EH (cell line): ENCODE measurements at places on chromosomes 2 and 18.
A peak's percentile ranks its signal among the peaks of the same experiment; 100 is the strongest.

DNA sequence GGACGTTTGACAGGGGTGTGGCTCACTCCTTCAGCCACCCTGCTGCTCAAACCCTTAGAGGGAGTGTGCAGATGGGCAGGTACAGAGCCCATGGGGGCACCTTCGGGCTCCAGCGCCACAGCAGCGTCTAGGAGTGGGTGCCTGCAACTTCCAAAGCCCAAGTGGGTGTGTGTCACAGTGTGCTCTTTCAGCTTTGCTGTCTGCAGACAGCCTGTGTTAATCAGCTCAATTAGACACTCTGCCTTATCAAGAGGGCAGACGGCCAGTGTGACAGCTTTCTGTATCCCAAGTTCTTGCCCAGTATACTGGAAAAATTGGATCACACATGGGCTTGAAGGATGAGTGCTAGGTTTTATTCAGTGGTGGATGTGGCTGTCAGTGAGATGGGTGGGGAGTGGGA lies 96.7 kb downstream of the AP1S3 start:
- no peak for DNase-seq

- peak; percentile 62 for DNase-seq
These were observed 190.4 kb upstream of the STK17B start for GRCh38 chr2:196361606-196362326.

DNA sequence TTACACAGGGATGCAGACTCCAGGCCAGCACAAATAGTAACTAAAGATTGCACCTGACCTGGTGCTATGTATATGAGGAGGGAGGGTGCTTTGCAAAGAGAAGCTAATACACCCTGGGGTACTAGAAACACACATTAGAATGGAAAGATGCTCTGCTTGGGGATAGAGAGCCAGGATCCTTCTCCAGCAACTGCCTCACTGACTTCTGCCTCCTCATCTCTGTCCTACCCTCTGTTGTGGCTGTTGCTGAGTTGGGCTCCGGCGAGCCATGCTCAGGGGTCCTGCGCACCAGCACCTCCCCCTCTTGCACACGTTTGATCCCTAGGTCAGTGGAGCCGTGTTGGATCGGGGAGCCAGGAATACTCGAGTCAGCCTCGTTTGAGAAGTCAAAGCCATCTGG lies 23.7 kb upstream of the ORC2 start:
- no peak for DNase-seq

DNA sequence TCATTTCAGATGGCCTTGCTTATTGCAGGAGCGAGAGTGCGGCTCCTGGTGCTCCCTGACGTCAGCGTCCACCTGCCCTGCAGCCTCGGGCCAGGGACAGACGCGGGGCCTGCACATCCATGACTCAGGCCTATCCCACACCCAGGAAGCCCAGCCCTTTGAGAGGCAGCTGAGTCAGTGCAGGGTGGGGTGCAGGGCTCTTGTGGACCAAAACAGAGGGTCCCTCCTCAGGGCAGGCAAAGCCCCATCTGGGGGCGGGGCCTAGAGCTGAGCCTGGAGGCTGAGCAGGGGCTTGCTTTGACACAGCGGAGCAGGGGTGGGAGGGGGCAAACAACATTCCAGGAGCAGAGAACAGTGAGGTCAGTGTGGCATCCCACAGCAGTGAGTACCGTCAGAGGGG lies 7.7 kb upstream of the ARHGEF4 start:
- DNase-seq = peak; percentile 17

GRCh38 chr2:30038419-30038818 lies 108.4 kb upstream of the YPEL5 start:
- DNase-seq = no peak

DNA sequence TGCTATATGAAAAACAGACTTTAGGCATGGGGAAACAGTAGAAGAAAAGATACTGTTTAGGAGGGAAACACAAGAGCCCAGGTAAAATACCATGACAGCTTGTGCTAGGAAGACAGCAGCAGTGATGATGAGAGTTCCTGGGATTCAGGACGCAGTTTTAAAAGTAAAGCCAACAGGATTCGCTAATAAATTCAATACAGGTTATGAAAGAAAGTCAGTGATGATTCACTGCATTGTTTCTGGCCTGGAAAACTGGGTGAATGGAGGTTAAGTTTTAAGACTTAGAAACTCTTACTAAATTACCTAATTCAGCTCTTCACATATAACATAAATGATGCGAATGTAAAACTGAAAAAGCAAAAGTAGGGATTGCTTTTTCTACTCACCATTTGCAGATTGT lies 27.9 kb upstream of the RNU4ATAC start:
- DNase-seq = peak; percentile 64

GRCh38 chr18:57122936-57123510 lies 23.9 kb upstream of the BOD1L2 start:
- no peak for DNase-seq

DNA sequence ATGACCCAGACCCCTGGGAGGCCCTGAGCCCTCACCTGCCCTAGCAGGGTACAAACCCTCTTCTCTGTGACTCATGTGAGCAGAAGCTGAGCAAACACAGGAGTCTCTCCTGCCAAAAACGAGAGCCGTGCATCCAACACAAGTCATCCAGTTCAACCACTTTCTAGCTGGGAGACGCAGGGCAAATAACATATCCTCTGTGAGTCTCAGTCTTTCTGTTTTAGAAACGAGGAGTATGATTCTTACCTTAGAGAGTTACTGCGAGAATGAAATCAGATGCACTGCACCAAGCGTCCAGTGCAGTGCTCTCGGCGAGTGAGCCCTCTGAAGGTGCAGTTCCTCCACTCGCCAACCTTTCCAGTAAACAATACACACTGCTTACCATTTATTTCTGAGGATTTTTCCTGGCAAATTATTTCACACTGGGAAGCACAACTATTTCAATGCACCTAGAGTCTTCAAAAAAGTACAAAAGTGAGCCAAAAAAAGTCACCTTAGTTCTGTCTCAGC lies 331.8 kb upstream of the MYT1L start:
- DNase-seq = no peak

DNA sequence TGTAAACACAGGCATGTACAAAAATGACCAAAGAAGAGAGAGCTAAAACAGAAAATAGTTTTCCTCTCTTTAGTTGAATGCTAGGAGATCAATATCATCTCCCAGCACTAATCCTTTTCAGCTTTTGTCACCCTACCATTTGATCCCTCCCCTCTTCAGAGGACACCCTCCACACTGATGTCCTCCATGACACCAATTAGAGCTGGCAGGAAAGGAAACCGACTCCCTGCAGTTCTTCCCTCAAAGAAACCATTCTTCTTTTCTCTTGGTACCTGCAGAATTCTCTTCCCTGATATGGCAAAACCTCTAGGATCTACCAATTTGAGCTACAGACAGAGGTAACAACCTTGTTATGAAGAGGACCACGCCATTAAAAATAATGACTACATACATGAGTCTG lies 5.3 kb downstream of the EPB41L3 start:
- DNase-seq = no peak

DNA sequence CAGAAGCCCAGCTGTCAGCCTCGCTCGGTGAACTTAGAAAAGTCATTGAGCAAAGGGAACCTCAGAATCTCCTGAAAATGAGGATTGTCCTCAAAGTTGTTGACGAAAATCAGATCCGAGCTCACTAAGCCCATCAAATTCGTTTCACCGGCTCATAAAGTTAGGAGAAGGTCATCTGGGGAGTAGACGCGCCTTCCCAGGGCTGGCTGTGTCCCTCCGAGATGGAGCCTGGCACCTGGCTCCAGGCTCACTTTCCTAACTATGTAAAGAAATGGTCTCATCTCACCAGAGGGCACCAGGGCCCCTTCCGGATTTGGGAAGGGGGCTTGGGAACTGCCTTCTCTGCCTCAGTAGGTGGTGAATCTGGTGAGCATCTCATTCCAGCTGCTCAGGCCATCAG lies 145.5 kb downstream of the PXDN start:
- DNase-seq = no peak

GRCh38 chr2:177597759-177598158 lies 205.2 kb downstream of the AGPS start:
- DNase-seq = peak; percentile 20

DNA sequence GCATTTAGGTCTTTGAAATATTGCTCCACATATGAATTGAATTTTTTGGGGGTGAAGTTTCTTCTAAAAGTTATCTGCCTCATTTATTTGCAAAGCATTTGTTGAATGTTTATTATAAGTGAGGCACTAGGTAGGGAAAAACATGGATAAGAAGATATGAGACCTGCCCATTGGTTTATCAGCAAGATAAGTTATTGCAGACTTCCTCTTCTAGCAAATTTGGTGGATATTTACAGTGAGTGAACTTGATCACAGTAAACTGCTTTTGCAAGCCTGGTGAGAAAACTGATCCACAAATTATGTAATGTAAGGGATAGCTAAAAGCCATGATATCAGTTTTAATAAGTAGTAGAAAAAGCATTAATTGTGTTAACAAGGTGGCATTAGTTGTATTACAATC lies 364.8 kb downstream of the SOCS6 start:
- DNase-seq = no peak

DNA sequence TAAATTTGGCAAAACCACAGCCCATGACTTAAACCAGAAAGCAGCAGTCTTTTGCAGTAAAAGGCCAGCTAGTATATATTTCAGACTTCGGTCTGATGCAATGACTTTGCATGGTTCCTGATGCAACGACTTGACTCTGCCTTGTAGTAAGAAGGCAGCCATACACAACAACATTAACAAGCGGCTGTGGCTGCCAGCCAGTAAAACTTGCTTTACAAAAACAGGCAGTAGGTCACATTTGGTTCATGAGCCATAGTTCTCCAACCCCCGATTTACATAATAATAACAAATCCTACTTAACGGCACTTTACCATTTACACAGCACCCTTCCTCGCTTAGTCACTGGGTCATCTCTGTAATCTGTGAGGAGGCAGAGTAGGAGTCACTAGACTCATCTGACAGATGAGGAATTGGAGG lies 410.3 kb downstream of the LRATD1 start:
- DNase-seq = peak; percentile 27

- DNase-seq = no peak
These were observed 779.8 kb downstream of the RNF144A start for GRCh38 chr2:7697052-7697451.

- no peak for DNase-seq
These were observed 41.4 kb upstream of the SMAD7 start for GRCh38 chr18:48992133-48992532.

DNA sequence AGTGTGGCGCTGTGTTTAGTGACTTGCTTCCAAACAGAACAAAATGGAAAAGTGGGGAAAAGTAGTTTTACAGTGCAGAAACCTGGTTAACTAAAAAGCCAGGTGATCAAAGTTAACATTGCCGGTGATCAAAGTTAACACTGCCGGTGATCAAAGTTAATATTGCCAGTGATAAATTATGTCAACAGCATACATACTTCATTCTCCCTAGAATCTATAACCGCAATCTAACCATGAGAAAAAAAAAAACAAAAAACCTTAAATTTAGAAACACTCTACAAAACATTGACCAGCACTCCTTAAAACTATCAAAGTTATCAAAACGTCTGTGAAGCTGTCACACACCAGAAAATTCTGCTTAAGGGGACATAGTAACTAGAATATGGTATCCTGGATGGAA lies 18.6 kb downstream of the MAP4K3 start:
- no peak for DNase-seq

GRCh38 chr2:48127612-48128191 lies 221.4 kb upstream of the FBXO11 start:
- DNase-seq = no peak

- no peak for DNase-seq
These were observed 611.4 kb upstream of the HS6ST1 start for GRCh38 chr2:128930101-128930500.

DNA sequence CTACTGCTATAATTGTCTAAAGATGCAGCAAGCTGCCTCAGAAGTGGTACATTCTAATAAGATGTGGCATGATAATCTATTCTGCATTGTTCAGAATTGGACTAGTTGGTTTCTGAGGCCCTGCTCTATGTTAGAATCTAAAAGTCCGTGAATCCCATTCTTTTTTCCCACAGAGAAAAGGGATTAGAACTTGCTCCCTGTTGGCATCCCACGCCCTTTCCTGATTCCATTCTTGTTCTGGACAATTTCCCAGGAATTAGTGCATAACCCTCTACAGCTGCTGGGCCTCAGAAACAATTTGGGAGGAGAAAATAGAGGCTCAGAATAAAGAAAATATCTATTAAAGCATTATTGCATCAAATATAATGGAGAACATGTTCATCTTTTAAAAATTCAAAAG lies 282.7 kb downstream of the NRXN1 start:
- no peak for DNase-seq

DNA sequence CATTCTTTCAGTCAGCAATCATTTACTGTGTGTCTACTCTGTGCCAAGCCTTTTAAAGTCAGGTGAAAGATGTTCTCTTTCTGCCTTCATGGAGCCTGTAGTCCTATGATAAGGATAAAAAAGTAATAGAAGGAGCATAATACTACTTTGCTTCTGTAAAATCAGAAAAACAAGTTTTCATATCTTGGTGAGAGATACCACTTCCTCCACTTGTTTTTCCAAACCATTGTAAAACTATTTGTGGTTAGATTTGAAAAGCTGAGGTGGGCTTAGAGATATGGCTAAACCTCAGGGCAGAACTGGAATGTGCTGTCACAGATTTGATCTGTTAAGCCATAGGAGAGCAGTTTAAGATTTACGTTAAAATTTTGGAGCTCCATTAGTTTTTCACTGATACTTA lies 104.7 kb upstream of the FAM117B start:
- no peak for DNase-seq

DNA sequence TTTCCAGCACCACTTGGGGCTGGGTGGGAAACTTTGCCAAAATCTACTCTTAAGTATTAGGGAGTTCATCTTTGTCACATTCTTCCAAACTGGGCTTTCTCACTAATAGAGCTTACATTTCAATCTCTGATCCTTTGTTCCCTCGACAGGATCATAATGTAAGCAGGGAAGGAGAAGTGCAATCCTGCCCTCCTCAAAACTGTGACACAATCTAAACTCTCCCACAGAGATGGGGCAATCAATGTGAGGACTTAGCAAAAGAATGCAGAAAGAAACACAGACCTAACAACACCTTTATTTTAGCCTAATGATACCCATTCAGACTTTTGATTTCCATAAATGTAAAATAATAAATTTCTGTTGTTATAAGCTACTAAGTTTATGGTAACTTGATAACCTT lies 40.8 kb downstream of the DSEL start:
- DNase-seq = peak; percentile 8

GRCh38 chr2:105388971-105389381 lies 9.9 kb downstream of the FHL2 start:
- peak; percentile 98 for DNase-seq

GRCh38 chr18:22609642-22610041 lies 191.9 kb upstream of the CTAGE1 start:
- DNase-seq = peak; percentile 30

DNA sequence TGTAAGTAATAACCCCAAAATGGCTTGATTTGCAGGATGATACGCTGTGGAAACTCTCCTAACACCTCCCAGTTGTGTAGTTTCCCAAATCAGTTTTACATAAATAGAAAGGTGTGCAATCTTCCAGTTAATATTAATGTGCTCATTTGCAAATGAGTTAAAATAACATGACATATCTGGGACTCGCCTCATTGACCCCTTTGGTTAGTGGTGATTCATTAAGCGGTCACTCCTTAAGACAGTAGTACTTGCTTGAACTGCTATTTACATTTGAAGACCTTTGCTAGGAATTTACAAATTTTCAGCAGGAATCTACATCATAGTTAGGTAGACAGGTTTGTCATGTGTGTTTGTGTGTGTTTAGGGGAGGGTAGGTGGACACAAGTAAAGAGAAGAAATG lies 1367.7 kb upstream of the CELF4 start:
- DNase-seq = no peak

GRCh38 chr2:99198103-99198841 lies 17.3 kb downstream of the MRPL30 start:
- DNase-seq = no peak

- DNase-seq = no peak
These were observed 1006.1 kb upstream of the CELF4 start for GRCh38 chr18:38571651-38572050.
